ENCODE measurements at places on chromosomes 16 and 17.

DNA sequence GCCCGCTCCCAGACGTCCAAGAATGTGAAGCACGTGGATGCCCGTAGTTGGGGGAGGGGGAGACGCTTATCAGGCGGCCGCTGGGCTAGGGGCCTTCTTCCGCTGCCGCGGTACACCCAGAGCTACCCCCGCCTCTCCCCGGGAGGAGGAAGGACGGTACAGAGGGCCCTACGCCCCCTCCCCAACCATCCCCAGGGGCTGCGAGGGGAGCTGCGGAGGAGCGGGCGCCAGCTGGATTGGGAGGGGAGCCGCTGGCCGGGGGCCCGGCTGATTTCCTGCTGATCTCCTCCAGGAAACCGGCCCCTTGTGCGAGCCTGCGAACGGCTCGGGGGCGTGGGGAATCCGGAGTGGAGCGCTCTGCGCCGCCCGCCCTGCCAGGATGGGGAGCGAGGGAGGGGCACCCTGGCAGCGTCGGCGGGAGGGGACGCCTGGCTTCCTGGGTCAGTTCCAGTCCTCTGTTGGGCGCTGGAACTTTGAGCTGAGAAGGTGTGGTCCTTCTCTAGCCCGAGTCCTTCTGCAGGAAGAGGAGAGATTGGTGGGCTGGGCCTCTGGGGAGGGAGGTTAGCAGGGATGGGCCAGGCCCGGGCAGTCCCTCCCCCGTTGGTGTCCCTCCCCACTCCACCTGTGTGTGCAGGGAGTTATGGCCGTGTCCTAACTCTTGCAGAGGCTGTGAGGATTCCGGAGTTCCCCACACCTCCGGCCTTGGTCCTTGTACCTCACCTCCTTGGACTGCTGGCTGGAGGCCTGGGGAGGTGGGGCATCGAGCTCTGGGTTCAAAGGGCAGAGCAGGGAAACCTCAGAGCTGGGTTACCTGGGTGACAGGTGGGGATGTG, 19.2 kb downstream of the GJD3 start:
- DNase-seq, result peak; percentile 94

DNA sequence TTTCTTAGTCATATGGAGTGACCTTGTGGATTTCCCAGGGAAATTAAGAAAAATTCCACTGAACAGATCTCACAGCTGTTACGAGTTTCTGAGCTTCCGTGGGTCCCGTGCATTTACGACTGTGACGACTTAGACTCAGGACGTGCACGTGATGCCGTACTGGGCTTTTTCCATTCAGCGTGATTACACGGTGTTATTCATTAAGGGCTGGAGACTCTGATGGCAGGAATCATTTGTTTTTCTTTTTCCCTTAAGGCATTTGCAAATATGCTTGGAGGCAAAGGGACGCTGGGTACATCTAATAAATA, 57.2 kb downstream of the TBC1D16 start:
- DNase-seq, result no peak

GRCh38 chr16:85151603-85152413, 39.5 kb upstream of the CIBAR2 start:
- peak; percentile 60 for DNase-seq

GRCh38 chr17:73138541-73139138, 26.2 kb upstream of the SSTR2 start:
- DNase-seq, result no peak

GRCh38 chr16:89350701-89351380, 133.3 kb downstream of the ZNF778 start:
- DNase-seq, result no peak

DNA sequence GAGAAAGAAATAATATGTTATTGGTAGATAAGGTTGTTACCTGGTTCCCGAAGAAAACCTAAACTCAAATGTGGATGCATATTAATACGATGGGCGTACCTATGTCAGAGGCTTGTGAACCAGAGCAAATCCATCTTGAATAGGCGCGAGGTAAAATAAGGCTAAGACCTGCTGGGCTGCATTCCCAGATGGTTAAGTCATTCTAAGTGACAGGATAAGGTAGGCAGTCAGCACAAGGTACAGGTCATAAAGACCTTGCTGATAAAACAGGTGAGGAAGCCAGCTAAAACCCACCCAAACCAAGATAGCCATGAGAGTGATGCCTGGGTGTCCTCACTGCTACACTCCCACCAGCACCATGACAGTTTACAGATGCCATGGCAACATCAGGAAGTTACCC, 1400.1 kb downstream of the CDH8 start:
- no peak for DNase-seq

DNA sequence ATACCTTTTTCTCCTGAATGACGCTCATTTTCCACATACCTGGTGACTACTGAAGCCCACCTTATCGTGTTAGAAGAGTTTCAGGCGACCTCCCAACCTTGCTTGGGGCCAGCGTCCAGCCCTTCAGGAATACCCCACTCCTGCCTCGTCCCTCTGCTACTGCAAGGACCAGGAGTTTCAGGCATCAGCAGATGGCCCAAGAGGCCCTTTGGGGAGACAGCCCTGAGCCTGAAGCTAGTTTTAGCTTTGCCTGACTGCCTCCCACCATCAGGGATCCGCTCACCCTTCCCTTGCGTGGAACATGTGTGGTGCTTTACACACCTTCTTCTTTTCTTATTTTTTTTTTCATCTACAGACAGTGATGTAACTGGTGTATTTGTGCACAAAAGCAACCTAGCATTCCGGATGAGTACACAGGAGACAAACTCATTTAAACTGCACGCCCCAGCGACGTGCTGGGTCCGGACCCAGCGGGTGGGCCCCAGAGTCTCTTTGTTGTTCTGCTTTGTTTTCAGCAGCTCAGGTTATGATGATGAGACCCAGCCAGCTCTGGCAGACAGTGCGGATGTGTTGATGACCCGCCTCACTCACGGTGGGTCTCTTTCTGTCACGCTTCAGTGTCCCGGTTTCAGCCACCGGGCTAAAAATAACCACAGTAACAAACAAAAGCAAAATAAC, 242.4 kb downstream of the C16orf95 start:
- no peak for DNase-seq

DNA sequence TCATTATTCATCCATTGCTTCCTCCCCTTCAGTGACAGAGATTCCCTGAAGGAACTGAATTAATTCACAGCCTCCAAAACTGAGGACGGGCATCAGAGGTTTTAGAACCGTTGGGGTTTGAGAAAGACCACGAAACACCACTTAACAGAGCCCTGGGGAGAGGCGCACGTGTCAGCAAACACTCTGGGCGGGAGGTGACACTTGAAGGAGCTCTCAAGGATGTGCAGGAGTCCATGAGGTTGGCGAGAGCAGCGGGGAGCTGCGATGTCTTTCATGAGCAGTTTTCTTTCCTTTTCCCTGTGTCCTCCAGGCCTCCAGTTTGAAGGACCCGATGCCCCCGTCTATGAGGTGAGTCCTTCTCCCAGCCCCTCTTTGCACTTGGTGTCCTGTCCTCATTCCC, 23.7 kb downstream of the B4GALNT2 start:
- no peak for DNase-seq

DNA sequence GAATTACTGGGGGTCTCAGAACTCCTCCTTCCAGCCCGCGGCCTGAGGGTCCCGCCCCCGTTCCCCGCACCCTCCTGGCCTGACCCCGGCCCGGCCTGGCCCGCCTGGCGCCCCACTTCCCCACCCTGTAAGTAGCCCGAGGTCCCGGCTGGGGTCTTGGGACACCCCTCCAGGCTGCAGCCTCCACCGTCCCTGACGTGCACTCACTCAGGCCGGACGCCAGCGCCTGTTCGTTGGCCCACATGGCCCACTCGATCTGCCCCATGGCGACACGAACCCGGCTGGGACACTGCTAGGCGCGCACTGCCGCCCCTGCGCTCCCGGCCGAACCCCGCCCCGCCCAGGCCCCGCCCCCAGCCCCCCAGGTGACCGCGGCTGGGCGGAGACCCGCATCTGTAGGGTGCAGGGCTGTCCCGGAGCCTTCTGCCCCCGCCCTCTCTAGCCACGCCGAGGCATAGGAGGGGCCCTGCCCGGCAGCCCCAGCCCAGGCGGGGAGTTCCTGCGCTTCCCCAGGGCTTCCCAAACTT, at the start of gene CYBA:
Gene CYBA, minus strand, starts transcription at position 305 of the 527 bp plus-strand sequence. Its CDS starts 40 bp downstream, at position 265.
- peak; percentile 88 for DNase-seq

- DNase-seq, result no peak
Measured at GRCh38 chr17:50149091-50149416, 1.4 kb downstream of the PPP1R9B start.

- no peak for DNase-seq
Measured at GRCh38 chr16:27430512-27430911, 28.5 kb downstream of the IL21R start.

DNA sequence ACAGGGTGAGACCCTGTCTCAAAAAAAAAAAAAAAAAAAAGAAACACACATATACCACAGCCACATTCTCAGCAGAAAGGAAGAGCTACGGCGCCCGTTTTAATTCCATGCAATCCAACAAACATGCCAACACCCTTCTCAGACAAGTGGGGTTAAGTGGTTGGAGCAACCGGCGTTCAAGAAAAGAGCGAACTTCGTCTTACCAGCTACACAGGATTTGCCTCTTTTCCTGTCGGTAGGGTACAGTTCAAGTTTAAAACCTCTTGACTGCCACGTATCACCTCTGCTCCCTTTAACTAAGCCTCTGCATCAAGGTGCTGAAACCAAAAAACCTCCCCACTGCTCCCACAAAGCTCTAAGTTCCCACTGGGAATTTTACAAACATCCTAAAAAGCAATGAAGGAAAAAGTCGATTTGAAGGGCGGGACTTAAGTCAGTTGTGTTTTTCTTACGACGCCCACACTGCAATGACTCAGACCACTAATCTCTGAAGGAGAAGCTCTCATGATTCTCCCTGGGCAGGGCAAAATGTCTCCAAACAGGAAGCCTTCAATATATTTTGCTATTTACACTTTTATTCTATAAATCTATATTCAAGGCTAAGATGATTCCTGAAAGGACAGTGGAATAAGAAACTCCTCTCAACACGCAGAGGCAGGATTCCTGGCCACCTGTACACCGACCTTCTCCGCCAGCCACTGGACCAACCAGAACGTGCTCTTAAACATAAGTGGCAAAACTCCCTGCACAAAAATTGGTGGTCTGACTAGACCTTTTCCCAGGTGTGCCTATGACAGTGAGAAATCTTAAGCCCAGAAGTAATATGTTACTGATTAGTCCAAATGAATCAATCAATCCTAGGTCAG, 18.8 kb downstream of the SRP68 start:
- no peak for DNase-seq

GRCh38 chr17:18925187-18925586, 26.8 kb upstream of the SLC5A10 start:
- DNase-seq, result no peak

DNA sequence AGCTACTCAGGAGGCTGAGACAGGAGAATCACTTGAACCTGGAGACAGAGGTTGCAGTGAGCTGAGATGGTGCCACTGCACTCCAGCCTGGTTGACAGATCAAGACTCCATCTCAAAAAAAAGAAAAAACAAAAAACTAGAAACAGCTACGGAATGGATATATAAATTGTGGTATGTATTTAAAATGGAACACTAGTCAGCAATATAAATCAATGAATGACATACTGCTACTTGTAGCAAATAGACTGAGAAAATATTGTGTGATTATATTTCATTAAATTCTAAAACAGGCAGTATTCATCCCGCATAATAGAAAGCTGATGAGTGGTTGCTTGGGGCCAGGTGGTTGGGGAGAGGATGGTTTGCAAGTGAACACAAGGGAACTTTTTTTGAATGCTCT, 261.7 kb downstream of the BCAS3 start:
- no peak for DNase-seq

DNA sequence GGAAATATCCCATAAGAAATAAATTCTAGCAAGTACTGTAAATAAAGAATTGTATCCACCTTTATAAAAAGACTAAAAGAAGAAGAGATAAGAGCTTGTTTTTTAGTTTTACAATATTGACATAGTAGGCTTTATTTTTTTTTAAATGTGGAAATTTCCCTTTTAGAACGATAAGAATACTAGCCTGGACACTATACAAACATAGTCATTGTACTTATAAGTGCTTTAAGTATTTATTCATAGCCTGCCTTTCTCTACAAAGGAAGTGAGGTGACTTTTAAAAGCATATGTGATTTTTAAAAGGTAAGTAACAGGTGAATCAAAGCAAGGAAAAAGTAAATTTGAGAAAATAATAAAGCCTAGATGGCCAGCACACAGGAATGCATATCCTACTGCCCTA, 17.7 kb downstream of the TOX3 start:
- DNase-seq, result no peak

DNA sequence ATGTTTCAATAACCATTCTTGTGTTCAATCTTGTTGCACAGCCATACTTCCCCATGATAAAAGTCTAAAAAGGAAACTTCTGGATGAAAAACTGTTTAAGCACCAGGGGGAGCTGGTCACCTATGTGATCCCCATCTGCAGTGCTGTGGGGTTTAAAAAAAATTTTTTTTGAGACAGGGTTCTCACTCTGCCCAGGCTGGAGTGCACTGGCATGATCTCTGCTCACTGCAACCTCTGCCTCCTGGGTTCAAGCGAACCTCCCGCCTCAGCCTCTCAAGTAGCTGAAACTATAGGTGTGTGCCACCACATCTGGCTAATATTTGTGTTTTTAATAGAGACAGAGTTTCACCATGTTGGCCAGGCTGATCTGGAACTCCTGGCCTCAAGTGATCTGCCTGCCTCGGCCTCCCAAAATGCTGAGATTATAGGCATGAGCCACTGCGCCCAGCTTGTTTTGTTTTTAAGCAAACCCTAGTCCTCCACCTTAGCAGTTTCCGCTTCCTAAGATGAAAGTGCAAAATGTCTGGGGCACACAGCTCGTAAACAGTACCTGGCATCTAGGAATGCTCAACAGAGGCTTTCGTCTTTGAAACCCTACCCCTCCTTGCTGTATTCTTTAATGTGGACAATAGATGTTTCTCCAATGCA, 25.4 kb downstream of the DNAJA2 start:
- no peak for DNase-seq

GRCh38 chr17:82105882-82106687, 8.0 kb upstream of the FASN start:
- DNase-seq, result peak; percentile 78

DNA sequence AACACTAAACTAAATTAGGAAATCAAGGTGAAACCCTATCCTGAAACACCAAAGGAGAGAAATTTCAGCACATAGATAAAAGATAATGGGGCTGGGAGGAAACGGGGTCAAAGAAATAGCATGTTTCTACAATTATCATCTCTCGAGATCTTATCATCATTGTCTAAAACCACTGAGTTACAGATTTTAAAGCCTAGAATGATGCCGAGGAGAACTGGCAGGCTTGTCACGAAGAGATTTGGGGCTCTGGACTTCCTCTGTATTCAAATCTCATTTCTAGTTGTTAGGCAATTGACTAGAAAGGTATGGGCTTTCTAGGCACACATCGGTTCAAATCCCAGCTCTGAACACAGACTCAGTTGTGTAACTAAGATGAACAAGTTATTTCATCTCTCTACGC, 9.3 kb downstream of the PDZD9 start:
- DNase-seq, result no peak

DNA sequence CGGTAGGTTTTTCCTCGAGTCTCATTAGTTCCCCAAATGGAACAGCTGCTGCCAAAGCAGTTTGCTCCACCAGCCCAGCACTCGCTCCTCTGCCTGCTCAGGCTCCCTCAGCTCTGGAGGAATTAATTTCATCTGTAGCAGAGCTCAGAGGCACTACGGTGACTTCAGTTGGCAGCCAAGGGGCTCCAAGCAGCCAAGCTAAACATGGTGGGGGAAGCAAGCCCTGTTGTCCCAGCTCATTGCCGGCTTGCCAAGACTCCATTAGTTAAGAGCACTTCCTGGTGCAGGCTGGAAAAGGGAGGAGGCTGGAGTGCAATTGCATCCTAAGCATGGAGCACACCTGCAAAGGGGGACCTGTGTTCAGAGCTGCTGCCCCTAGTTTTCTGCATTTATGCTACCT, 78.7 kb upstream of the GPRC5B start:
- DNase-seq, result no peak

- no peak for DNase-seq
Measured at GRCh38 chr16:48912360-48912759, 302.4 kb upstream of the N4BP1 start.

Measured in colonic mucosa (tissue), 4 donors.